ENCODE measurements at places on chromosomes 4 and X.

DNA sequence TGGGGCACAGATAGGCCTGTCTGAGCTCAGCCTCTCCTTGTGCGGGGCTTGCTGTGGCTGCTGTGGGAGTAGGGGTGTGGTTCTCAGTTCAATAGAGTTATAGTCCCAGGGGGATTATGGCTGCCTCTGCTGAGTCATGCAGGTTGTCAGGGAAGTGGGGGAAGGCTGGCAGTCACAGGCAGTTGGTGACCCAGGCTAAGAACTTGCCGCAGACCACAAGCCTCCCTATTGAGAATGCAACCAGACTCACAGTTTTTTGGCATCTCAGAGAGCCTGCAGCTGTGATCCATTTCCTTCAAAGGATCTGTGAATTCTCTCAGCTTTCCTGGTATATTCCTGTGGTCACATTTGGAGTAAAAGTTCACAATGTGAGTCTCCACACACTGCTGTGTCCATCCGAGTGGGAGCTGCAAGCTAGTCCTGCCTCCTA lies 364.9 kb downstream of the ZNF674 start:
- no peak for DNase-seq

DNA sequence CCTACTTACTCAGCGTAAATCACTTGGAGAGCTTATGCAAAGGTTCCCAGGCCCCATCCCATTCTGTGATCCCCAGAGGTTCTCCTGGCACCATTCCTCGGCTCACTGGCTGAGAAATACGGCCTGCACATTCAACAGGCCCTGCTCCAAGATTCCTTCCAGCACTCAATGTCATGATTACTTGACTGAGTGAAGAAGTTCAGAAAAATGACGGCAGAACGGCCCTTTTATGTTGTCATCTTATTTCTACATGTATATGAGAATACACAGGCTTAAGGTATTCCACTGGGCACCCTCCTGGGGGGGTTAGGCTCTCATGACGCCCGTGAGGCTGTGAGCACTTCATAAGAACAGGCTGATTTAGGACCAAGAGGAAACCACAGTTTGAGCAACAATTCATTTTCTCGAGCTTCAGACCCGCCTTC lies 190.6 kb downstream of the NSUN7 start:
- DNase-seq = no peak

DNA sequence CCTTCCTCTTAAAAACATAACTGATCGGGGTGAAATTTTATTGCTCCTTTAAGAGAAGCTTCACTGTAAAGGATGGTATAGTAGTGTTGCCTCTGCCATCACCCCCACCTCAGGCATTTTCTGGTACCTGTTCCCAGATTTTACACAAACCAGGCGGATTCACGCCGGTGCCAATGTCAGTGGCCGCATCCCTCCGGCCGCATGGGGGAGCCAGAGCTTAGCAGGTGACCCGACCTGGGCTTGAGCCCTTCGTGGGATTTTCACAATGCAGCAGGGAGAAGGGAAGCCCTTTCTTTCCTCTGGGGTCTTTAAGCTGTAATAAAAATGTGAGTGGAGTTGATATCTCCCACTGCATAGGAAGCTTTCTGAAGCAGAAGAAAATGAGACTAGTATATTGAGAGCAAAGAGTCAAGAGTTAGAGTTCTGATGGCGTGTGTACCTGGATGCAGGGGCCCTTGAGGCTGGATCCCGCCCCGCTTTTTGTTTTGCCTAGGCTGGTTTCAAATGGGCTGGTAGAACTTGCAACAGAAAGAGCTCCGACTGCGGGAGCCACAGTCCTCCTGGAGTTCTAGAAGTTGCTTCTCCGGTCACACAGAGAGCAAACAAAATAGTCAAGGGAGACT lies 59.4 kb downstream of the POLR2B start:
- DNase-seq = no peak

GRCh38 chr4:1172971-1173757 lies 781 bp upstream of the SPON2 start:
- no peak for DNase-seq

- no peak for DNase-seq
Measured at GRCh38 chr4:68748181-68748991, 67.4 kb upstream of the UGT2B10 start.

DNA sequence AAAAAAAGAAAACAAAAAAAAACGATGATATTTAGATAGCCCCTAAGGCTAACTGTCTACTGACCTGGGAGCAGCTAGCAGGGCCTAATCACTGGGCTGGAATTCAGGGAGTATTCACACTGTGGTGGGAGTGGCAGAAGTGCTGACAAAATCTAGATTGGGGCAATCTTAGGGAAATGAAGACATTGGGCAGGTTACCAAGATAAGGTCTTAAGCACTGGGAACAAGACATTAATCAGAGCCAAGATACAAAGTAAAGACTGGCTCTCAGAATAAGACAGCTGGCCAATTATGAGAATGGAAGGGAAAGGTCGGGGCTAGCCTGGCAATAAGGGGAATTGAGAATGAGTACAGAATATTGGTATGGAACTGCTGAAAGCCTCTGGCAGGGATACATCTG lies 100.2 kb upstream of the GRIA3 start:
- DNase-seq = no peak

DNA sequence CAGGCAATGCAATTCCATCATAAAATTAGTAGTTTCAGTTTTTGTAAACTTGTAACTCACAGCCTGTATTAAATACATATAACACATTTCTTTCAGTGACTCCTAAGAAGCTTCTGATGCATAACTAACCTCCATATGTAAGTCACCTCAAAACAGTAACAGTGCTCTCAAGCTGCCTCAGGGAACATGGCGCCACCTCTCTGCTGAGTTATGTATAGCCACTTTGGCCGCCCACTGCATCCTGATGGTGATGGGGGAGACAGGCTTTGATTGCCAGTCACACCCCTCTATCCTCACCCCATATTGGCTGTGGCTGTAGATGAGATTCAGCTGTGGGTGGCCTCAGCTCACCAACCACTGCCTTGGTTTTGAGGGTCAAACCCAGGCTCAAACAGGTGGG lies 54.3 kb downstream of the LRBA start:
- DNase-seq = peak; percentile 26

DNA sequence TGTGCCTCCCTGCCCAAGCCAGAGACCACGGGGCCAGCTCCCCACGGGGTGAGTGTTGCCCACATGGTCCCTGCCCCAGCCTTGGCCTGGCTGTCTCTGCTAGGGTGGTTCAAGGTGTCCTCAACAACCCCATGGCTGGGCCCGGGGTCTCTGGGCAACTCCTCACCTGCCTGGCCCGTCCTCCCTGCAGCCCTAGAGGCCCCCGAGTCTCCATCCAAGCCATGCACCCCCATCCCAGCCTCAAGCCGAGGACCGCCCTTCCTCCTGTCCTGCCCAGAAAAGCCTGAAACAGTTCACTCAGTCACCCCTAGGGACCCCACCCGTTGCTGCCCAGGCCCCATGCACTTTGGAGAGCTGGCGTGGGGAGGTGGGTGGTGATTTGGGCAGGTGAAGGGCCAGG lies 120.9 kb downstream of the FAM53A start:
- no peak for DNase-seq

- no peak for DNase-seq
Measured at GRCh38 chr4:25182937-25183336, 22.7 kb upstream of the SEPSECS start.

DNA sequence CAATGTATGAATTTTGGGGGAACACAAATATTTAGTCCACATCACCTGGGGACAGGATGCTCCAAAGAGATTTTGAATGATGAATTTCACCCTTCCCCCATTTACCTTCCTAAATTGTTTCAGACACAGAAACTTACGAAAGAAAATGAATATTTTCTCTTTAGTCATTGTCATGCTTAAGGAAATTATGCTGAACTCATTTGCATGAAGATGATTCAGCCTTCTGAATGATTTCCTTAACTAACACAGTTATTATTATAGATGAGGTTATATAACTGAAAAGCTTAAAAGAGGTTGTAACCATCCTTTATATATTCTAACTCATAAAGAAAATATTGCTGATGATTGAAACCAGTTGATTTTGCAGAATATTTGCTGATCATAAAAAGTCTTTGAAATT lies 61.1 kb downstream of the KCNIP4 start:
- DNase-seq = no peak

- DNase-seq = no peak
Measured at GRCh38 chrX:16028576-16028975, 94.8 kb upstream of the GRPR start.

GRCh38 chr4:156976147-156976546 lies 4.5 kb upstream of the PDGFC start:
- DNase-seq = no peak

GRCh38 chrX:20531667-20532066 lies 265.0 kb upstream of the RPS6KA3 start:
- no peak for DNase-seq

DNA sequence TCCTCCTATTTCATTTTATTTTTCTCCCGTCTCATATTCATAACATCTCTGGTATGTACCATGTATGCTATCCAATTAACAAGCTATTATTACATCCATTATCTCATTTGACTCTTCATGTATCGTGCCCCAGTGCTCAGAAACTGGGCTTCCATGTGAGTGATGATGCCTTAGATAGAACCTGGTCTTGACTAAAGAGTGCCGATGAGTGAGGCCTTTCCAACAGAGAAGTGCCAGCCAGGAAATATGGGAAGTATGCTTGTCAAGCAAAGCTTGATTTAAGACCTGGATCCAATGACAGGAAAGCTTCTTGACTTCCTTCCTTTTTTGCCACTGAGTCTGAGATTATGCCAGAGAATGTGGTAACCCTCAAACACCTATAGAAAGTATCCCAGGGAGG lies 371.7 kb upstream of the FGF13 start:
- DNase-seq = no peak

GRCh38 chr4:9685692-9686091 lies 95.7 kb upstream of the DRD5 start:
- no peak for DNase-seq

DNA sequence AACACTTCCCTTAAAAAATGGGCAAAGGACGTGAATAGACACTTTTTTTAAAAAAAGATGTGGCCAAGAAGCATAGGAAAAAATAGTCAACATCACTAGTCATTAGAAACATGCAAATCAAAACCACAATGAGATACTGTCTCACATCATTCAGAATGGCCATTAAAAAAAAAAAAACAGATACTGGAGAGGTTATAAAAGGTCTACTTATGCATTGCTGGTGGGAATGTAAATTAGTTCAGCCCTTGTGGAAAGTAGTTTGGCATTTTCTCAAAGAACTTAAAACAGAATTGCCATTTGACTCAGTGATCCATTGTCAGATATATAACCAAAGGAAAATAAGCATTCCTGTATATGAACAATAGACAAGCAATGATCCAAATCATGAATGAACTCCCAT lies 352.8 kb upstream of the EPHA5 start:
- no peak for DNase-seq

DNA sequence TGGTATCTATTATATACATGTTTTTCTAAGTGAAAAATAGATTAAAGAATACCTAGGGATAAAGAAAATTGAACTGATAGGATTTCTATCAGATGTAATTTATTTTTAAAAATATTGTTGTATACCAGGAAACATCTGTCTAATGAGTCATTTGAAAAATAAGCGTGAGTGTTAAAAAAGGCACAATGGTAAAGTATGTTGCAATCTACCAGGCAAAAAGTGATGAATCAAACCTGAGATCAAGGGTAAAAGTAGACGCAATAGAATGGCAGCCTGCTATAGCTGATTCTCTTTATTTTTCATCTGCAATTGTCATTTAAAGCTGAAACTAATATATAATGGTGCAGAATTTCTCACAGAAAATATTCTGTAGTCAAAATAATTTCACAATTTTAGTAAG lies 1119.6 kb downstream of the PCDH18 start:
- no peak for DNase-seq
